ENCODE measurements at places on chromosomes 6 and 20.
A peak's percentile ranks its signal among the peaks of the same experiment; 100 is the strongest.

DNA sequence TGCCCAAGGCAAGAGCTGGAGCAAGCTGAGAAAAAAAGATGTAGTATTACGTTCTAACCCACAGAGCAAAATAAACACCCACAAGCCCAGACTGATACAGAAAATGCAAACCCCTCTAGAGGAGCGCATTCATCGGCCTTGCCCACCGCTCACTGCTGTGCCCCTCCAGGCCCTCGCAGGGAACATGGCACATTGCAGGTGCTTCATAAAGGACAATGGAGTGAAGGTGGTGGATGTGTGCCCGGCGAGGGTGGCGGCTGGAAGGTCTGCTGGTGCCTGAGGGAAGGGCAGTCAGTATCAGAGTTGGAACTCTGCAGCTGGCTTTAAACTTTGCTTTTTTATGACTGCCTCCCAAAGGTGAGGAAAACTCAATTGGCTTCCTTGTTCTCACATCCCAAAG lies 18.5 kb upstream of the IRF4 start:
- DNase-seq = no peak

DNA sequence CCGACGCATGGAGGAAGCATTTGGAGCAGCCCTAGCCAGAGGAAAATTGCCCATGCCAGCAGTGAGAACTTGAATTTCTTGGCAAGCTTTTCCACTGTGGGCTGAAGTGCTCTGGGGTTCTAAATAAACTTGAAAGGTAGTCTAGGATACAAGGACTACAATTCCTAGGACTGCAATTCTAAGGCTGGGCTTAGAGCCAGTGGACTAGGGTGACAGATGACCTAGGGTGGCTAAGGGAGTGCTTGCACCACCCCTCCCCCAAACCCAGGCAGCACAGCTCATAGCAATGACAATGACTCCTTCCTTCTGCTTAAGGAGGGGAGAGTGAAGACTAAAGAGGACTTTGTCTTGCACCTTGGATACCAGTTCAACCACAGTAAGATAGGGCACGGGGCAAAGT lies 122.3 kb downstream of the THBS2 start:
- no peak for DNase-seq

GRCh38 chr6:45608252-45608913 lies 230.6 kb upstream of the SUPT3H start:
- no peak for DNase-seq

DNA sequence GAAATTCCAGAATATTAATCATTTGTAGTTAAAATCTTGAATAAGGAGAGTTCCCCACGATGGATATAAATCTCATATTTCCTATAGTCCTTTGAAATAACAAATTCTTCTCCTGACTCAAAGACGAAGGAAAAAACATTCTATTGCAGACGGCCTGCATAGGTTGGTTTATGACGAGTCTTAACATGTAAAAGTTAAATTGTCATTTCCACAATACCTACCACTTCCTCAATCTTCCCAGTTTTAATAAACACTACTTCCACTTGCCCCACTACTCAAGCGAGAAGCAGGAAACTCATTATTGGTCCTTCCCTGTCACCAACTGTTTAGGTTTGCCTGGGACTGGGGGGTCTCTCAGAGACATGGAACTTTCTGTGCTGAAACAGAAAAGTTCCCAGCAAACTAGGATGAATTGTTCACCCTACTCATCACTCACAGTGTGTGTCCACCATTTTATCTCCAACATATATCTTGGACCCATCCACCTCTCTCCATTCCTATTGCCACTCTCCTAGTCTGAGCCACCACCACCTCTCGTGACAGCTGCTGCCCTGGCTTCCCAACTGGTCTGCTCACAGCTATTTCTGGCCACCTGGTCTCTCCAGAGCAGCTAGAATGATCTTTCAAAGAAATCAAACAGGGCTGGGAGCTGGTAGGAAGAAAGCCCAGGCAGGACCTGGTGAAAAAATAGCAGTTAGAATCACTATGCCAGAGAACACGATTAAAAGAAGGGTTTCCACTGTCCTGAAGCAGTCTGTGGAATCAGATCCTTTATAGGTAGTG lies 15.1 kb upstream of the ZSCAN9 start:
- DNase-seq = no peak

GRCh38 chr6:165091121-165091785 lies 218.2 kb downstream of the C6orf118 start:
- DNase-seq = no peak

DNA sequence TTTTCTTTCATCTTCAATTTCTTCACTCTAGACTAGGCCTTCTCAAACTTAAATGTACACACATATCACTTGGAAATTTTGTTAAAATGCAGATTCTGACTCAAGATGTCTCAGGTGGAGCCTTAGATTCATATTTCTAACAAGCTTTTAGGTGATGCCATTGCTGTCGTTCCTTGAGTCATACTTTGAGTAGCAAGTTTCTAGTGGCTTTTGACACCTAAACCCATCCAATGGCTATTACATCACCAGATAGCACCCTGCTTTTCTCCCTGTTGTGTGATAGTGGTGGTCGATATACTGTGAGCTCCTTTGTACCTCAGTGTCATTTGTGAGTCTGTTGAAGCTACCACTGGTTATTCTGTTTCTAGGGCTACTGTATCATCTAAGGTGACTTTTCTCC lies 34.8 kb upstream of the BAG2 start:
- DNase-seq = no peak

- DNase-seq = no peak
These were observed 420.9 kb downstream of the PRKN start for GRCh38 chr6:162306616-162307015.

- peak; percentile 73 for DNase-seq
These were observed 45.8 kb downstream of the FOXP4 start for GRCh38 chr6:41591859-41592502.

GRCh38 chr6:44327096-44327495 lies 13.9 kb upstream of the AARS2 start:
- no peak for DNase-seq

DNA sequence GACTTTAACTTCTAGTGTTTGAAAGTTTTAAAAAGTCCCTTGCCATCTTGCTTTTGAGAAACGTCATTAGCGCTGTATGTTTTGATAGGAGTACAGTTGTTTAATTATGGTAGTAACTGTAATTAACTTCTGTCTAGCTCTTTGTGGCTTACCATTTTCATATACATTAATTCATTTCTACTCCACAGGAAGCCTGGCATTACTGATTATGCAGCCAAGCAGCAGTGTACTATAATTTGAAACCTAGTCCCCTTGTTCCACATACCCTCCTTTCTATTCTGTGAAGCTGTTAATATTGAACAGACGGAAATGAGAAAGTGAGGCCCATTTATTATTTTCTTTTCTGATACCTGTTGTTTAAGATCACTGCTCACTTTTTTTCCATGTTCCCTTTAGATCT lies 235.4 kb downstream of the CDKAL1 start:
- DNase-seq = no peak

GRCh38 chr6:151998784-151999183 lies 191.3 kb downstream of the ESR1 start:
- DNase-seq = no peak

GRCh38 chr6:33316603-33317418 lies 733 bp downstream of the ZBTB22 start:
- DNase-seq = no peak

- no peak for DNase-seq
These were observed 60.1 kb downstream of the MTHFD1L start for GRCh38 chr6:150925590-150925928.

DNA sequence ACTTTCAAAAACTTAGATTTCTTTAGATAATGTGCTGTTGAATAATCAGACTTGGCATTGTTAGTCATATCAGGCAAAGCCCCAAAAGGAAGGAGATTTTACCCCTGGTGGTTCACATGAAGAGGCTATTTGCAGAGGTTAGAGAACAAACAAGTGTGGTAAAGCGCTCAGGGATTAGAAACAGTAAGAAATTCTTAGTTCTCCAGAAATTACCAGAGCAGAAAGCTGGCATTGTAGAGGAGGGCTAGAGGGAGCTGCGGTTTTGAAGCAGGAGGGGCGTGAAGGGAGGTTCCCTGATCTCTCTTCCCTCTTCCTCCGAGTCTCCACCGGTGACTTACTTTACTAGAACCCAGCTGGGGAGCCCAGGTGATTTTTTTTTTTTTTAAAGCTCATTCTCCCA lies 10.2 kb downstream of the MYO6 start:
- no peak for DNase-seq

DNA sequence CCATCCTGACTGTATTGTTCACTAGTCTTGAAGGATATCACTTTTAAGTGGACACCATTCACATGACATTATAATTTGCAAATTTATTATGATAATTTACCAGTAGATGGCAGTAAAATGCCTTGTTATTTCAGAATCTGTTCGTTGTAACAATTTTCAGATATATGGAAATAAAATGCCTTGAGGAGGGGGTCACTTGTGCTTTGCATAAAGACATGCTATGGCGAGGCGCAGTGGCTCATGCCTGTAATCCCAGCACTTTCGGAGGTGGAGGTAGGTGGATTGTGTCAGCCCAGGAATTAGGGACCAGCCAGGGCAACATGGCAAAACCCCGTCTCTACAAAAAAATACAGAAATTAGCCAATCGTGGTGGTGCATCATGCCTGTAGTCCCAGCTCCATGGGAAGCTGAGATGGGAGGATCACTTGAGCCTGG lies 9.0 kb upstream of the NCOA6 start:
- no peak for DNase-seq

DNA sequence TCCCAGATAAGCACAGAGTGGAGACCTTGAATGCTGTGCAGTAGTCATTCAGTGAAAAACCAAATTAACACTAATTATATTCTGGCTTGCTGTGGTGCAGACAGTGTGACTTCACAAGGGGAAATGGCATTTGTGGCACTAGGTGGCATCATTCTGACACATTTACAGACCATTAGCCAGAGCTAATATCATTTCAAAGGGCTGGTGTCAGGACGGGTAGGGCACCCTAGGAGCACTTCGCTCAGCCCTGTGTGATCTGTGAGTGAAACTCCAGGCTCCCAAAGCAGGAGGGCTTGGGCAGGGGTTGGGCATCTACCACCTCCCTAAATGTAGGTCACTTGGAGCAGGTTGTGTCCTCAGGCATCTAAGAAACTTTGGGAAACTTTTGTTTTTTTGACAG lies 555.8 kb downstream of the PKHD1 start:
- DNase-seq = no peak

GRCh38 chr6:23388086-23388783 lies 737.8 kb upstream of the NRSN1 start:
- no peak for DNase-seq

DNA sequence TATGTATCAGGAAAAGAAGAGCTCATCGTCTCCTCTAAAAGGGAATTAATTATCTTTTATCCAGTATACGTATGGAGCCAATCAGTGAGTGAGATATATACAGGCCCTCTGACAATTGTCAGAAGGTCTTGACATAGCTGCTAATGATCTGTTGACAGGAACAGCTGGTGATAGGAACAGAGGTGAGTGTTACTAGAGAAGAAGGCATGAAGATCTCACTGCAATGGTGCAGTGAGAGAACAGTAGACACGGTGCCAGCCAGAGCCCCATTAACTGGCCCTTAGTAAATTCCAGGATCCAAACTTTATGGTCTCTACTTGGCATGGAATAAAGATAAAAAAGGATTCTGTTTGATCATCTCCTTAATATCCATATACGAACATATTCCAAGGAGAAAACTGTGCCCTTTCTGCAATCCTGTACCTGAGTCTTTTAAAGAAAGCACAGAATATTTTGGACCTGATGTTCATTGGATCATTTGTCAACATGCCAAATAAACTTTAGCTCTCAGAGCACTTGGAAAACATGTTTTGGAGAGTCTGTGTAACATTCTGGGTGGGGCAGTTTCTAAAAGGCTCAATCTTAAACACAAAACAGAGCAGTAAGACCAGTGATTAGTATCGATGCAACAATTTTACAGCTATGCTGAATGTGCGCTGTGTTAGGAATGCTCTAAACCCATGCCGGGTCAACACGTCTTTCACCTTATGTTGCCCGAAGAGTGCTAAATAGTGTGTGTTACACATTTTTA lies 135.8 kb upstream of the CITED2 start:
- no peak for DNase-seq

DNA sequence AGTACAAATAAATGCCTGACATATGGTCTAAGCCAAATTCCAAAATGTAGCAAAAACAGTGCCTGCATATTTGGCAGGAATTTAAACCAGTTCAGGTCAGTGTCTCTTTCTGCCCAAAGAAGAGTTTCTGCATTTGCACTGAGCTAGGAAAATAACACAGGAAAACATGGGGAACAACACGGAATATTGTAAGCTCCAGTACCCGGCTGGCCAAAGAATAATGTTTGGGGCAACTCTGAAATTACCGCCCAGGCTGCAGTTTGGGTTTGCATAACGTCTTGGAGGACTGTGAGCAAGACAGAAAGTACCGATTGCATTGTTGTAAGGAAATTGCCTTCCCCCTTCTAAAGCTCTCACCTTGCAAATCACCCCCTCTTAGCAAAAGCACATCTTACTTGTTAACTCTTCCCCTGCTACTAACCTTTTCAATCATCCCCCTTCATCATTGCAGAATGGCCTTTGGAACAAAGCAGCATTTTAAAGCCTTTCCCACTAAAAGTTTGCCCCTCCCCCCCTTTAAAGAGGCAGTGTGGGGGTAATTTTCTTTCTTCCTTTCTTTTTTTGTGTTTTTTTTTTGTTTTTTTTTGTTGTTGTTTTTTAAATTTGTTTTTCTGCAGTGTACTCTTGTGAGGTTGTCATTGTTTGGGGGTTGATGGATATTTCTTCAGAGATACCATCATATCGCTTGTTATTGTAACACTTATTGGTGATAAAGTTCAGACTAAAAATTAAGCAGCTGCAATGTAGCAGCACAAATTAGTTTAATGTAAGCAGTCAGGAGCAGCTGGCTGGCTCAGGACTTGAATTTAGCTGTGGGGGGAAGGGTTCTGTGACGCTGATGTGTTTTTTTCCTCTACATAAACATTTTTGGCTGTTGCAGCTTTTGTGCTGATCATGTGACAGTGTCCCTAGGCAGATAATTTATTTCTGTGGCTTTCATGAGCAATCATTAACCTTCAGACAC lies 100.0 kb upstream of the CITED2 start:
- no peak for DNase-seq

DNA sequence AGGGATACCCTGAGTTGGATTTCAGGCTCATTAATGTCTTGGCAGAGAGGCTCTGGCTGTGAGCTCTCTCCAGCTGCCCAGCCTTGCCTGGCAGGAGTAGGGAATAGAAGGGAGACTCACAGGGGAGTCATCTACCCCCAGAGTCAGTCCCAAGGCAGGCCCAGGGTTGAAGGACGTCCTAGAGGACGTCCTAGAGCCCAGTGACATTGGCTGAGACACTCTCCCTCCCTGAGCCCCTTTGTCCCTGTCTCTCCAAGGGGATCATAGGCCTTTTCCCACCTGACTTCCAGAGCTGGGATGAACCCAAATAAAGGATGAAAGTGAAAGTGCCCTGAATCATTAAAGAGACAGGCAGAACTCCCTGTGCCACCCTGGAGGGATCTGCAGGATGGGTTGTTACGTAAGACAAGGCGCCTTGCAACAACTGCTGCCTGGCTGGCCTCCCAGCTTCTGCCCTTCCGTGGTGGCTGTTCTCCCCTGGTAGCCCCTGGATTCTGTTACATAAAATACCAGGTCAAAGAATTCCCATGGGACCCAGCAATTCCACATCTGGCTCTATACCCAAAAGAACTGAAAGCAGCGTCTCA lies 53.6 kb upstream of the SIRPA start:
- DNase-seq = no peak

GRCh38 chr6:161804838-161805237 lies 531.0 kb upstream of the AGPAT4 start:
- no peak for DNase-seq

All from right lobe of liver (tissue), 6 donors.